H7 (cell line): ENCODE measurements at places on chromosomes 16 and 17. TPM values are rescaled to one million over a fixed set of nuclear protein-coding genes. Genes with fewer than 3 reads are reported as not detected.

DNA sequence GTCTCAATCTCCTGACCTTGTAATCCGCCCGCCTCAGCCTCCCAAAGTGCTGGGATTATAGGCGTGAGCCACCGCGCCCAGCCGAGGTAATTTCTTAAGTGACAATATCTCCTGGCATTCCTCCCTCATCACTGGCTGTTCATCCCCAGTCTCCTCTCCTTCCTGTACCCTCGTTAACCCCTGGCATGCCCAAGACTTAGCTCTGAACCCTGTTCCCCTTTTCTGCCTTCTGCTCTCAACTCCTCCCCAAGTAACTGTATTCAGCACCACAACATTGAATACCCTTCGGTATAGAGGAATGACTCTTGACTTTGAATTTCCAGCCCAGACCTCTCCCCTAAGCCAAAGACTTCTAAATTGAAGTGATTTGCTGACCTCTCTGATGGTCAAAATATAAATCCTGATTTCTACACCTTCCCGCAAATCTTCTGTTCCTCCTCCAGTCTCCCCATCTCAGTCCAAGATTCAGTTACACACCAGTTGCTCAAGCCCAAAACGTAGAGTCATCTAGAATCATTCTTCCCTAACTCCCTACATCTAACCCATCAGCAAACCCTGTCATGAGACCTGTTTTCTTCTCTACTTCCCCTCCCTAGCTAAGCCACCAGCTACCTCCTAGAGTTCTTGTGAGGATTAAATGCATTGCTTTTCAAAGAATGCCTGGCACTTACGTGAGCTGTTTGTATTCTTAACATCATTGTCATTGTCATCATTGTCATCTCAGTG, 14.8 kb downstream of the PMP22 start:
- DNase-seq = no peak

DNA sequence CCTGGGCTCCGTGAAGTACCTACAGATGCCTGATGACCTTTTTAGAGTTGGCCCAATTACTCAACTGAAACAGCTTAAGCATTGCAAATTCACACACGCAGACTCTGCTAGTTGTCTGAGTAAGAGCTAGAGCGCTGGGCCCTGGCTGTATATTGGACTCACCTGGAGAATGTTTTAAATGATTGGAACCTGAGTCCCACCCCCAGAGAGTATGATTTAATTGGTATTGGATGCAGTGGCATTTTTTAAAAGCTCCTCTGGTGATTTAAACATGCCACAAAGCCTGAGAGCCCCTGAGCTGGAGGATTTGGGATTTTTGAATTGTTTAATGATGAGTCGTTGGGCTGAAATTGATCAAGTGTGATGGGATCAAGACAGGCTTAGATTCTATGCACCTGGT, 143.9 kb upstream of the SDK2 start:
- DNase-seq = no peak

DNA sequence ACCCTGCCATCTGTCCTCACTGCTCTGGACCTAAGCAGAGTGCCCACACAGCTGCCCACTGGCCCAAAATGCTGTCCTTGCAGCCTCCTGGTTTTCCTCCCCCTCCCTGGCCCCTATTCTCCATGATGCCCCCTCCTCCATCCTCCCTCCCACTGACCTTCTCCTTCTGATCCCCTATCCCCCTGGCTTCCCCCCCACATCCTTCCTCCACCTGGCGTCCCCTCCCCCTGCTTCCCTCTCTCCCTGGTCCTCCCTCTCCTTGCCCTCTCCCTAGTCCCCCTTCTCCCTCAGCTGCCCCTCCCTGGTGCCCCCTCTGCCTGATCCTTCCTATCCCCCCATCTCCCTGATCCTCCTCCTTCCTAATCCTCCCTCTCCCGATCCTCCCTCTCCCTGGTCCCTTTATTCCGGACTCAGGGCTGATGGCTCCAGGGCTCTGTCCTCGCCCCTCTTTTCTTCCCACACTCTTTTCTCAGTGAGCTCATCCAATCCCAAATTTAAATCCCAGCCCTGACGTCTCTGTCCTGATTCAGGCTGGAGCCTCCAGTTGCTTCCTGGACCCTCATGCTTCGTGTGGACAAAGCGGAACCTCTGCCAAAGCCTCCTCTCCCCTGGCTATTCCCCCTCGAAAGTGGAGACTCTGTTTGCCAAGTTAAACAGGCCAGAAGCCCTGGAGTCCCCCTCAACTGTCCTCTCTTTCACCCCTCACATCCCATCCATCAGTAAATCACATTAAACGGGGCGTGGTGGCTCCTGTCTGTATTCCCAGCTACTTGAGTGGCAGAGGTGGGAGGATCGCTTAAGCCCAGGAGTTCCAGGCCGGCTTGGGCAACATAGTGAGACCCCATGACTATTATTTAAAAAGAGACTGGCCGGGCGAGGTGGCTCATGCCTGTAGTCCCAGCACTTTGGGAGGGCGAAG, 18.1 kb upstream of the RHBDF2 start:
- DNase-seq = peak; percentile 59

- no peak for DNase-seq
Observed at GRCh38 chr16:23949630-23950290, 114.0 kb downstream of the PRKCB start.

- DNase-seq = no peak
Observed at GRCh38 chr17:42989726-42990652, 8.2 kb upstream of the RPL27 start.

DNA sequence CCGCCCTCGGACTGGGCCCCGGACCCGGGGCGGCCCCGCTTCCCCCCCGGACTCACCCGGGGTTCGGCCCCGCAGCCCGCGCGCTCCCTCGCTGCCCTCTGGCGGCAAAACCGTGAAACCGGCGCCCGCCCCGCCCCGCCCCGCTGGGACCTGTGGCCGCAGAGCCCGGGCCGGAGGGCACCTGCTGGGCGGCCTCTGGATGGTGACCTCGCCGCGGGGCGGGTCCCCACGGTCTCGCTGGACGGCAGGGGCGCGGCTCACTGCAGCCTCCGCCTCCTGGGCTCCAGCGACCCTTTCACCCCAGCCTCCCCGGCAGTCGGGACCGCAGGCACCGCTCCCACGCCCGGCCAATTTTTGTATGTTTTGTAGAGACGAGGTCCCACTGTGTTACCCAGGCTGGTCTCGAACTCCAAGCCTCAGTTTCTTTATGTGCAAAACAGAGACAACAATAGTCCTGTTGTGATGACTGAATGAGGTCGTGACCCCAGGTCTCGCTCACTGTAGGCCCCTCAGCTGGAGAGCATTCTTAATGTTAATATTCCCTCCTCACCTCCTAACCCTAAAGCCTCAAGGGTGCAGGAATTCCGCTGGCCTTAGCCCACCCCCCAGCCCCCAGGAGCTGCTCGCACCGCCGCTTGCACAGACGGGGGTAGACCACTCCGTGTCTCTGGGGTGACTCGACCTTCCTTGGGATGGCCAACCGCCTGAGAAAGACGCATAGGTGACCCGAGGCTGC, 33.7 kb upstream of the RPH3AL start:
- peak; percentile 99 for DNase-seq

DNA sequence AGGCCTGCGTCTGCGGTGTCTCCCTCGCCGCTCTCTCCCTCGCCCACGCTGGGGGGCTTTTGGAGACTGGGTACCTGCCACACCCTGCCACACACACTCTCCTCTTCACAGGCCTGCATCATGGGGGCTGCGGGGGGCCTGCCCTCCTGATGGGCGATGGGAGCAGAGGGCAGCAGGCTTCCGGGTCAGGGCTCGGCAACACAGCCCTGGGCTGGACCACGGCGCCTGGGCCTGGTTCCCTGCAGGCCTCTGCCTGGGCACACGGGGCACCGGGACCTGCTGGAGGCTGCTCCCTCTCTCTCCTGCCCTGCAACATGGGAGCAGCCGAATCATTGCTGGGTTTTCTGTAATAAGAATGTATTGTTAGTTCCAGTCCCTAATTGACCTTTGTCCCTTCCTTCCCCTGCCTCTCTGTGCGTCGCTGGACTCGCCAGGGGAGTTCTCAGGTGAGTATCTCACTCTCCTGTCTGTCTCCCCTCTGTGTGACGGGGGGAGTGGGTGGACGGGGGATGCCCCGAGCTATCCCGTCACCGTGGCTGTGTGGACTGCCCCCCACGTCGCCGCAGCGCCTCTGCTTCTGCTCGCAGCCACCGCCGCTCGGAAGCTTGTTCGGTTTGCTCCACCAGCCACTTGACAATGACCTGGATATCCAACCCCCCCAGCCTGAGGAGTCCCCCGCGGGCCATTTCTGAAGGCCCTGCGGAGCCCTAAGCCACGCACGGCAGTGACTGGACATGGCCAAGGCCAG, 13.5 kb downstream of the NME3 start:
- no peak for DNase-seq

DNA sequence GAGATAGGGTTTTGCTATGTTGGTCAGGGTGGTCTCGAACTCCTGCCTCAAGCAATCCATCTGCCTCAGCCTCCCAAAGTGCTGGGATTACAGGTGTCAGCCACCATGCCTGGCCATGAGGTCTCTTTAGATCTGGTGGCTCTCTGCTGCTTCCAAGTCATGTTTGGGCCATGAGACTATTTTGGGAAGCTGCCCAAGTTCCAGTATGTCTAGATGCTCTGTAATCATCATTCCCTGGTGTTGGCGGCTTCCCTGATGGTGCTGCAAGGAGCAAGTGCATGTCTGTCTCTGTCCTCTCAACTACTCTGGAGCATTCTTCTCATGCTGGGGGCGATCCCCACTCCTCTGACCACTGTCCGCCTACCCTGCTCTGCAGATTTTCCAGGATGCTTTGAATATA, 6.4 kb upstream of the ODF4 start:
- DNase-seq = no peak

- DNase-seq = no peak
Observed at GRCh38 chr17:65985571-65985970, 206.4 kb downstream of the CEP112 start.

- DNase-seq = no peak
Observed at GRCh38 chr16:8847145-8847544, 21.7 kb downstream of the CARHSP1 start.

DNA sequence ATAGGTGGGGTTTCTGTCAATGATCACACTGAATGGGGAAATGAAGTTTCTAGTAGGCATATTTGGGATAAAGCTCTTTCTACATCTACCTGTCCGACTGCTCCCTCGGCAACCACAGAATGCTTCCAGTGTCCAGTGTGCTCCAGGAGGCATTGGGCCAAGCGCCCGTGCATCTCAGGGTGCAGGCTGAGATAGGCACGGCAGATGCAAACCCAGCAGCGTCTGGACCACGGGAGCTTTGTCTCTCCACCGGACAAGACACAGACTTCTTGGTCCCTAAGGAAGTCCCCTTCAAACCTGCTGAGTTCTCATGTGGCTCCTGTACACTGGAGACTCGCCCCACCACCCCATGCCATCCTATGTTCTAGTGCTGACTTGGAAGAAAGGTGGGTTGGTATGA, 202.8 kb downstream of the RPTOR start:
- DNase-seq = no peak

- no peak for DNase-seq
Observed at GRCh38 chr17:9598661-9599060, 22.2 kb downstream of the CFAP52 start.

GRCh38 chr17:78840530-78840779, 159 bp downstream of the USP36 start:
- DNase-seq = no peak

GRCh38 chr16:56781528-56781961, 51.6 kb downstream of the NUP93 start:
- DNase-seq = no peak

DNA sequence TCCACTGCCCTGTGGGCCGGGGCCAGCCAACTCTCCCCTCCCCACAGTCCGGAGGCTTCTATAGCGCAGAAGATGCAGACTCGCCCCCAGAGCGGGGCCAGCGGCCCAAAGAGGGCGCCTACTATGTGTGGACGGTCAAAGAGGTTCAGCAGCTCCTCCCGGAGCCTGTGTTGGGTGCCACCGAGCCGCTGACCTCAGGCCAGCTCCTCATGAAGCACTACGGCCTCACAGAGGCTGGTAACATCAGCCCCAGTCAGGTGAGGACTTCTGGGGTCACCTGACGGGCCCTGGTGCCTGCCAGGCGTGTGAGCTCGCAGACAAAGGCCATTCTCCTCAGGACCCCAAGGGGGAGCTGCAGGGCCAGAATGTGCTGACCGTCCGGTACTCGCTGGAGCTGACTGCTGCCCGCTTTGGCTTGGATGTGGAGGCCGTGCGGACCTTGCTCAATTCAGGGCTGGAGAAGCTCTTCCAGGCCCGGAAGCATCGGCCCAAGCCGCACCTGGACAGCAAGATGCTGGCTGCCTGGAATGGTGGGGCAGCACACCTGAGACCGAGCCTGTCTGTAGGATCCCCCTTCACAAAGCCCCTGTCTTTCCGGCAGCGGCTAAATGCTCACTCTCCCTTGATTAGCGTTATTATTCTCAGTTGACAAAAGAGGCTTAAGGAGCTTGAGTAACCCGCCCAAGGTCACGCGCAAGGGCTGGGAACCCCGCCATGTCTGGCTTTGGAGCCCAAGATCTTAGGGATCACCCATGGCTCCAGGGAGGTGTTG, 3.9 kb downstream of the SPATA20 start:
- DNase-seq = peak; percentile 96

DNA sequence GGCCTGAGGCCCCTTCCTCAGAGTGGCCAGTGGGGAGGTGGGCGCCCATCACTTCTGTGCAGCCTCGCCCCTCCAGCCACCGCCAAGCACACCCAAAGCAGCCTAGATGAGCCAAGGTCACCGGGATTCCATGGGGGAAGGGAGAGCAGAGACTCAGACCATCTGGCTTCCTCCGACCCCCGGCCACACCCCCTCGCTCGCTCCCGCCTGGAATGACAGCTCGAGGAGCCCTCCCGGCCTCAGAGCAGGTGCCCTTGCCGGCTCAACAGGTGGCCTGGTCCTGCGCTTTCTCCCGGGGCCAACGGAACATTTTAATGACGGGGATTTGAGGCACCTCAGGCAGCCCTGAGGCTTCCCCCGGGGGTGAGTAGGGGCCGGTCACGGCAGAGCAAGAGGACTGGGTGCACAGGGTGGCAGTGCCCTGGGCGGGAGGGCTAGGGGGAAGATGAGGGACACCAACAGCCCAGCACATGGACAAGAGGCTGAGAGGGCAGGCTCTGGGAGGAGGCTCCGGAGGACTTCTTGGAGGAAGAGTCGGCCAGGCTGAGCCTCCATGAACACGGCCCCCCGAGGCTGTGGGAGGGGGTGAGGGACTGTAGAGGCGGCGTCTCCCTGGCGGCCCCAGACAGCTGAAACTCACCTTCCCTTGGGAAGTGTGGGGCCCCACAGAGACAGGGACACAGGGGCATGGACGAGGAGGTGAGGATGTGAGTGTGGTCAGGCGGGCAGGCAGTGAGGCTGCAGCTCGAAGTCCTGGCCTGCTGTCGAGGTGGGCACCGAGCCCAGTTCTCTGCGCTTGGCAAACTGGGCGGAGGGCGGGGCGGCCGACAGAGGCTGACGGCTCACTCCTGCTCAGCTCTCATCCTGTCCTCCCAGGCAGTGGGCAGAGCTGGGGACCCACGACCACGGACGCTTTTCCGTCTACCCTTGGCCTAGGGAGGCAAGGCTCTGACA, 12.5 kb upstream of the C1QTNF8 start:
- DNase-seq = peak; percentile 86

GRCh38 chr16:67326472-67327309, at the start of the genes KCTD19 and LRRC36:
Gene KCTD19 (minus strand): TSS chr16:67326741. CDS start chr16:67326707, 34 bp downstream.
Gene LRRC36 (plus strand): TSS chr16:67326815. CDS start chr16:67326863, 48 bp downstream.
- peak; percentile 99 for DNase-seq

GRCh38 chr16:87628940-87629339, 26.6 kb downstream of the JPH3 start:
- no peak for DNase-seq

Gene QRICH2
- 0.70 and 1.1 TPM in 2 replicates for total RNA-seq
